Left colon (tissue), 2 donors: ENCODE measurements at places on chromosomes 3 and 15.

GRCh38 chr3:38662544-38662943 lies 13.1 kb upstream of the SCN5A start:
- no peak for DNase-seq

DNA sequence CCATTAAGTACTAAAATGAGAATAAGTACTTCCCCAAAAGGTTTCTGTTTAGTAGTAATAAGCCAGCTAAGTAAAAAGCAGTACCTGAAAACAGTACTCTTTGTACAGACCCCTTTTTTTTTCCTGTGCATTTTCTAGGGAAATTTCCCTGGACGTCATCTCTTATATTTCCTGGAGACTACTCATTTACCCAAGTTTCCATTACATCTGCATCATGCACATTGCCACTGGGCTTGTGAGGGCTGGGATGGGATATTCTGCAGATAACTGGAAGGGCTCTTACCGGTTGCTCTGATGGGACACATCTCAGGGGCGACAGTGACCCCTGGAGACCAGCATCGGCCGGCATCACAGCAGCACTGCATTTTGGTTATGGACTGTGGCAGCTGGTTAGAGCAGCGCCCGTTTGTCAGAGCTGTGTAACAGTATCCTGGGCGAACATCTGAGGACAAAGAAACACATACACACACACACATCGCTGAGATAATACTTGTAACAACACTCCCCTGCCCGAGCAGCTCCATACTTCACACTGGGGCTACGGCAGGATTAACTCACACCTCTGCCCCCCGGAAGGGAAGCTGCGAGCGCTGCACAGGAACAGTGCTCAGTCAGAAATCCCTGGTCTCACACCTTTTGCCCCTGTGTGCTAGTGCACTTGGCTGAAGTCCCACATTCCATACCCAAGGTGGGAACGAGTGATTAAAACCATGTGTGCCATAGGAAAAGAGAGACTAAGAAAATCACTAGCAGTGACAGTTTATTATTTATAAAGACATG lies 124.9 kb downstream of the FBN1 start:
- DNase-seq = no peak

DNA sequence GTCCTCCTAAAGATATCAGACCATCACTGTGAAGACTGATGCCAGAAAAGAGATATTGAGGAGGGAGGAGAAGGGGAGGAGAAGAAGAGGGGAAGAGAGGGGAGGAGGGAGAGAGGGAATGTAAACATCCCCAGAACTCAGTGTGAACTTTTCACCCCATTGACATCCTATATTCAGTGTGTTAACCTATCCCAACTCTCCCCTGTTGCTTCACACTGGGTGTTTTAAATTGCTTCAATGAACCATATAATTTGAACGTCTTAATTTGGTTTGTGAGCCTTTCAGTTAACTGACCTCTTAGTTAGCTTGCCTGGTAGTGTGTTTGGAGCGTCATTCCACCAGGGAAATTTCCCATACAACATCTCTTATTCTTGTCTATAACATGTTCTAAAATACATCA lies 29.8 kb upstream of the PTPRG start:
- no peak for DNase-seq

DNA sequence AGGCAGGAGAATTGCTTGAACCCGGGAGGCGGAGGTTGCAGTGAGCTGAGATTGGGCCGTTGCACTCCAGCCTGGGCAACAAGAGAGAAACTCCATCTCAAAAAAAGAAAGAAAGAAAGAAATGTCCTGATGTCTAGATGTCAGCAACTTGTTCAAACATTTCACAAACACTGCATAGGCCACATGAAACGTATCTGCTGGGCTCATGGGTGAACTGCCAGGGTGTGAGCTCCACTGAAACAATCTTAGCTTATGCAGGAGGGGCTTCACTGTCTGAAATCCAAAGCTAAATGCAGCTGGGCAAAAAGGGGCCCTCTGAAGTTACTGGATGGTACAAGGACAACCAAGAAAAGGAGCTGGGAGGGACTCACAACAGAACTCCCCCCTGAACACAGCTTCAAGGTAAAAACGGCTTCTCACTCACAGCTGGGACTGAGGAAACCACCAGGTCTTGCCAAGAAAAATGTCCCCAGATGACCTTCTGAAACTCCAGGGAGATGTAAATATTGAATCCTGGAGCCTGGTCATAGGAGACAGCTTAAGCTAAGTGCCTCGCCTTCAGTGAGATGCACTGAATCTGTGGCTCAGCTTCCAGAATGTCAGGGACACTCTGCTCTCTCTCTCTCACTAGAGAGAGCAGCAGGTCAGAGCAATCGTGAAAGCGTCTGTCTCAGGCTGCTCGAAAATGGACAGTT lies 31.9 kb downstream of the SEC61A1 start:
- DNase-seq = no peak

DNA sequence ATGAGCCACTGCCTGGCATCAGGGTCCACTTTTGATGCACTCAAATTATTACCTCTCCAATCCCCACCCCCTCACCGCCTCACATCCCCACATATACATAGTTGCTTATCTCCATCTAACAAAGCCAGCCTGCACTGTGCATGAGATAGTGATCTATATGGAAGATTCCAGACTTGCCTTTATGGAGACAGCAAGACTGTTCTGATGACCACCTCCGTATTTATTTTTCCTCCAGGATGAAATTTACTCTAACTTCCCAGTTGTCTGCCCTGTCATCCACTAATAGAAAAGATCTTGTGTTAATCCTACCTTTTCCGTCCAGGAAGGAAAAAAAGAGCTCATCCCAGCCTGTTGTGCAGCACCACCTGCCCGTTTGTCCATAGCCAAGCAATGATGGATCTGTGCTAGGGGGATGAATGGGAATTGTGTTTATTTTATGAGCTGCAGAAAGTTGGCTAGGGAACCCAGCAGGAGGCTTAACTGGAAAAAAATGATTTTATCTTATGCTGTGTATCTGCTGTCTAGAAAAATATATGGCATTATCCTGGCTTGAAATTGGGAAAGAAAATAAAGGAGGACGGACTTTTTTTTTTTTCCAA lies 114.5 kb downstream of the CD47 start:
- no peak for DNase-seq

DNA sequence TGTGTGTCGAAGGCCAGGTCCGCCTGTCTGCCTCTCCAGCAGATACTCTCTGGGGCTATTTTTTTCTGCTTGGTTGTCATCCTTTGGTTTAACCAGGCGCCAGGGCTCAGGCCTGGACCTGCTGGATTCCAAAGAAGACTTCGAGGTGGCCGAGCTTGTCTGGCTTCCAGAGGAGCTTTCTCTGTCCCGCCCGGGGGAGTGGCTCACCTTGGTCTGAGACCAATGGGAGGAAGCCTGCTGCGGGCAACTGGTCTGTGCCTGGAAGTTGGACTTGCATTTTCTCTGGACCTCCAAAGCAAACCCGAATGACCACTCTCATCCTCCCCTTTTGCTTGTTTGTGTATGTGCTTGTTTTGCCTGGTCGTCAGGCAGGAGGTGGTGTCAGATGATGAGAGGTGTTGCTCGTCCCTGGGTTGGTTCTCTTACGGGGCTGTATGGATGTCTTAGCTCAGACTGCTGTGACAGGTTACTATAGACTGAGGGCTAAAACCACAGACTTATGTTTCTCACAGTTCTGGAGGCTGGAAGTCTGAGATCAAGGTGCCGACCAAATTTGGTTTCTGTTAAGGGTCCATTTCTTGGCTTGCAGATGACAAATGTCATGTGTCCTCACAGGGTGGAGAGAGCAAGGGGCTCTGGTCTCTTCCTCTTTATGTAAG lies 19.3 kb downstream of the IGF1R start:
- DNase-seq = no peak

- DNase-seq = no peak
Measured at GRCh38 chr15:90082140-90082715, 20.0 kb downstream of the IDH2 start.

DNA sequence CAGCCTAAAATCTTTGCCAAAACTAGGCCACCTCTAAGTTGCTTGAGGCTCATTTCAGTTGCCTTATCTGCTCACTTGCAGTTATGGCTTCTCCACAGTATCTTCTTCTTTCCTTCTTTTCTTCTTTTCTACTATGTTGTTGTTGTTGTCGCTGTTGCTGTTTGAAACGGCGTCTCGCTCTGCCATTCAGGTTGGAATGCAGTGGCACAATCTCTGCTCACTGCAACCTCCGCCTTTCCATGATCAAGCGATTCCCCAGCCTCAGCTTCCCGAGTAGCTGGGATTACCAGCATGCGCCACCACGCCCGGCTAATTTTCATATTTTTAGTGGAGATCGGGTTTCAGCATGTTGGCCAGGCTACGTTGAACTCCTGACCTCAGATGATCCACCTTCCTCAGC lies 210.8 kb upstream of the NR2F2 start:
- no peak for DNase-seq

DNA sequence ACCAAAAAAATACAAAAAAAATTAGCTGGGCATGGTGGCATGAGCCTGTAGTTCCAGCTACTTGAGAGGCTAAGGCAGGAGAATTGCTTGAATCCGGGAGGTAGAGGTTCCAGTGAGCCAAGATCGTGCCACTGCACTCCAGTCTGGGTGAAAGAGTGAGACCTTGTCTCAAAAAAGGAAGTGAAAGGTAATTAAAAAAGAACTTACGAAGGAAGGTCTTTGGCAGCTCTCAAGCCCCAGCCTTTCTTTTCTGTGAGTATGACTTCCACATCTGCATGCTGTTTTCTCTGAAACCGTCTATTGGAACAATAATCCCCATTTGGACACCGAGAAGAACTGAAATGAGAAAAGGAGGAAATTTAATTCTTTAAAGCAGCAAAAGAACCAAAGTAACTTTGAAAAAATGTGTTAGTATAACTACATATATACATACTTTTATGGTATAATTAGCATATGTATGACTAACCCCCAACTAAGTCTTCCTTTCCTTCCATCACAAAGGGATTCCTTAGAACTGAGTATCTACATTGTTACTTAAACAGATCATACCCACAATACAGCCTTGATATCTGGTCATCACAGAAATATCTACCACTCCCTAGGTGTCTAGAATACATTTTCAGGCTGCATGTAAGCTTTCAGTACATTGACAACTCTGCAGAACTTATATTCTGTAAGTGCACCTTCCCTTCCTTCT lies 50.1 kb downstream of the SETD2 start:
- no peak for DNase-seq

DNA sequence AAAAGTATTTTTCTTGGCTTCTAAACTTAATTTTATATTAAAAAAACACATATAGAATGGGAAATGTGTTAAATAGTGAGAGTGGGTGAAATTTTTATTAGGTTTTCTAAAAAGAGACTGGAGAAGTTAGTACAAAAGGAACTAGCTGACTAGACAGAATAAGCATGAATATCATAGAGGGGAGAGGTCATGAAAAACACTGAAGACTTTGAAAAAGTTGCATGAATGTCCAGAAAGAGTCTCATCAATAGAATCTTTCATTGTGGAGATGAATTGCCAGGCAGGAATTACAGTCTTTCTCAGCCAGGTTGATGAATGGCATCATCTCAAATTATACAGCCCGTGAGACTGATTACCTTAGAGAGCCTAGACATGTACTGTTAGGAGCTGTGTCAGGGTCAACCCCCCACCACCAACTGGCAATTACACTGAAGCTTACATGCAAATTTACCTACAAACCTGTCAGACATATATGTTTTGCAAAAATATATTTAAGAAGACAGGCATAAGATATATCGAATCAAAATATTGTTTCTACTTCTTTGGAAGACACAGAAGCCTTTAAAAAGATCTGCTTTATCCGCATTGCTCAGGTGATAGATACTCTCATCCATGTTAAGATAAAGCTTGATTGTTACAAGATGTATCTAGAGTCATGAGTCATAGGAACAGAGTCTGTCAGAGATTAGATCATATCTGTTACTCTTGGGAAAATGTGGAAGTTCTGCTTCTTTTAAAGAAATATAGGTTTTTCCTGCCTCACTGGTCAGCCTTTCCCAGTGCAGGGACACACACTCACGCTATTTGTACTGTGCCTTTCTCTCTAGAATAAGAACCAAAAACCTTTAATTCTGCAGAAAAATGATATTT lies 34.8 kb upstream of the PFN2 start:
- no peak for DNase-seq

DNA sequence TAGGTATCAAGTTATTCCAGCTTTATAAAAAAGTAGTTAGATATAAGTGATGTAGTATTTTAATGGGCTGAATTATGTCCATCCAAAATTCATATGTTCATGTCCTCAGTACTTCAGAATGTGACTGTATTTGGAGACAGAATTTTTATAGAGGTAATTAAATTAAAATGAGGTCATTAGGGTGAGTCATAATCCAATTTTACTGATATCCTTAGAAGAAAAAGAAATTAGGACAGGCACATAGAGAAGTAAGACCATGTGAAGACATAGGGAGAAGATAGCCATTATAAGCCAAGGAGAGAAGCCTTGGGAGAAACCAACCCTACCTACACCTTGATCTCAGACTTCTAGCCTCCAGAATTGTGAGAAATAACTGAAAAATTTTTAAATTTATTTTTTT lies 30.3 kb downstream of the RAP2B start:
- no peak for DNase-seq

- no peak for DNase-seq
Measured at GRCh38 chr3:62500556-62501288, 127.4 kb upstream of the FEZF2 start.

DNA sequence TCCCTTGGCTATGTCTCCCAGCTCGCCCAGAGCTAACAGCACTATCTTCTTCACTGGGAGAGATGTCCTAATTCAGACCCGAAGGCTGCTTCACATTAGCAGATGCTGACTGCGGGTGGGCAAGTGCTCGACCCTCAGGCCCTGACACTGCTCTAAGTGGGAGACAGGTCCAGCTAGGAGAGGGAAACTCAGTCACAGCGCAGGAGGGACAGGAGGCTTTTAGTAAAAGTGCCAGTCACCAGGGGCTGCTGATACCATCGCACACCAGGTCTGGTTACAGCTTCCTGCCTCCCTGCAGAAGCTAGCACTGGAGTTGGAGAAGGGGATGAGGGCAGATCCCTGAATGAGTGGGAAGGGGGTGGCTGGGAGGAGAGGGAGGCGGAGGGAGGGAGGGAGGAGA lies 365.8 kb upstream of the RGMA start:
- DNase-seq = no peak

GRCh38 chr3:48194446-48195071 lies 6.3 kb upstream of the CDC25A start:
- peak; percentile 68 for DNase-seq

DNA sequence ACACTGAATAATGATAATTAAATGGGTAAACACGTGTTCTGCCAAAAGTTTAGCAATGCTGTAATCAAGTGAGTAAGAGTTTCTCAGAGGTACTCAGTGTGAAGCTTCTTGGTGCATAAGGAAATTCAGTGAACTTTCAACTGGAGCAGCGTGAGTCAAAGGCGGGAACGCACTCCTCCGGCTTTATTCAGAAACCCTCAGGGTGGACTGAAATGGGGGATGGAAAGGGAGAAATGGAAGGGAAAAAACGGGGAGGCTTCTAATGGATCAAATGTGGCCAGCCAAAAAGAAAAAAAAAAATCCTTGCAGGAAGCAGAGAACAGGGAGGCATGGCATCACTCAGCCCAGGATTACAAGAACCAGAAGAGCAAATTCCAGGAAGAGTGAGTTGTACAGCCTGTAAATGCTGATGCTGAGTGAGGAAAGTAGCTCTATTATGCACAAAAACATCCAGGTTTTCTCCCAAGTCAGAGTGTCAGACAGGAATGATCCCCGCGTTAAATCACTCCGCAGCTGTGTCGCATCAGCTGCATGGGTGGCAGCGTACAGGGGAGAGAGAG lies 85.3 kb downstream of the ASB7 start:
- DNase-seq = no peak
